HCT116 (cell line): ENCODE measurements at places on chromosomes 1 and 21.

GRCh38 chr1:24694380-24694843 lies 50.8 kb upstream of the CLIC4 start:
- DNase-seq: no peak

DNA sequence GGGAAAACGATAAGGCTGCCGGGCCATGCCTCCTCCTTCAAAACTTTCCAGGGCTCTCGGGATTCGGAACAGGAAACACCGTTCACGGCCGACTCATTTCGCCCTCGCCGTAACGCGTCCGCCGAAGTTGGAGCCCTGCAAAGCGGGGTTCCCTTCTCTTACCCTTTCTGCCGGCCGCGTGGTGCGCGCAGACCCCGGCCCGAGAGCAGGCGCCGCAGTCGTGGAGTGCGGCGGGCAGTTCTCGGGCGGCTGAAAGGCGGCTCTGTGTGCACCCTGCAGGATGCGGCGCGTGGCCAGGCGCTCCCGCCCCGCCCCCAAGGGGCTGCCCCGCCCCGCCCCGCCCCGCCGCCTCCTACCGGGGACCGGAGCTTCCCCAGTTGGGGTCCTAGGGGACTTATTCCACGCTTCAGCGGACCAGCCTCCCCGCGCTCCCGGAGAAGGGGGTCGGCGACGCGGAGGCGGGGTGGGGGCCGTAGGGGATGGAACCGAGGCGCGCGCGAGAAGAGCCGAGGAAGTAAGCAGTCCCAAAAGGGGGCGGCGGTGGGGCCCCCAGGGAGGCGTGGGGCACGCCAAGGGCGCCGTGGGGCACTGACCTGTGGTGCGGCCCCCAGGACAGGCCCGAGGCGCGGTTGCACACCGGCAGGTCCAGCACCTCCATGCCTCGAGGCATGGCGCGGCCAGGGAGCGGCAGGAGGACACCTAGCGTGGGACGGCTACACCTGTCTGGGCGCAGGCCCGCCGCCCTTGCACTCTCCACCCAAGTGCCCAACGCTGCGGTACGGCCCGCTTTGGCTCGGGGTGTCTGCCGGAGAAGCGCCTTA lies at the start of gene MCOLN2:
Gene MCOLN2, minus strand, starts transcription at position 268 of the 821 bp plus-strand sequence. Its CDS starts 241 bp downstream, at position 27.
- no peak for DNase-seq

- no peak for DNase-seq
Observed at GRCh38 chr1:39418236-39418635, 73.2 kb upstream of the BMP8A start.

DNA sequence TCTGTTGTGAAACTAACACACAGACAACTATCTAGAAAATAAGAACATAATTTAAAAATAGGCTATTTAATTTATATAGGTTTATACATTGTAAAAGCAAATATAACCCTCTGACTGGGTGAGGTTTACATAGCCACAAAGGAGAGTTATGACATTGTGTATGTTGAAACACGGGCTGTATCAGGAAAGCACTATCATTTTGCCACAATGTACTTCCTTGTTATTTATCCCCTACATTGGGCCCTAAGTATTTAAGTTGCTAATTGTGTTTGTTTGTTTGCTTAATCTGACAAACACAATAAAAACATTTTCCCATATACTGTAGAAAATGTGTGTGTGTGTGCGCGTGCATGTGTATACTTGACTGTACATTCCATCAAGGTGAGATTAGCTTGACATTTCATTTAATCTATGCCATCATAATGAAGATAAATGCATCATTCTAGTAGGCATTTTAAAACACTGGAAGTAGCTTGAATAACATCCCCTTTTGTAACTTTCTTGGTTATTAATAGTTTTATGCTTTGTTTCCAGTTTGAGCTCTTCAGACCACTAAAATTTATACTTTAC lies 72.1 kb downstream of the RGS13 start:
- DNase-seq: no peak

GRCh38 chr1:6103111-6103853 lies 57.6 kb downstream of the KCNAB2 start:
- no peak for DNase-seq

DNA sequence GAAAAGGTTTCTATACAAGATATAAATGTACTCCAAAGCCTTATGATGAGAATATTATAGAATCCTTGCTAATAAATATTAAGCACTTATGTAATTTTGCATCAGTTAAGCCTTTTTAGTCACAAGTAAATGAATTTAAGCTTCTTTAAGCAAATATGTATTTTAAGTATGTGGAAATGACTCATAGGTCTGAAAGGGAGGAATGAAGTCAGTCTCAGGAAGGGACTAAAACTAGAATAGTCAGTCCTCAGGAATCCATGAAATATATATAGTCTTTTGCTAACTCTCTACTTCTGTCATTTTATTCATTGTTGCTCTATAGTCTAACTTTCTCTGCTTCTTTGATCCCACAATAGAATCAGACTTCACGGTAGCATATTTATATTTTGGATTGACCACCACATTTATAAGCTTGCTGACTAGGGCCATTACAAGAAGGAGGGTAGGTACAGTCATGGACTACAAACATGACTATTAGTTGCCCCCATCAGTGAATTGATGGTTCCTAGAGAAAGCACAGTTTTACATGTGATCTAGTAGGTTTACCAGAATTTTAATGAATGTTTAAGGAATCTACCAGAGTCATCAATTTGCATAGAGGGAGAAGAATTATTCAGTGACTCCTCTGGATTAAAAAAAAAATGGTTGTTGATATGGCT lies 20.2 kb upstream of the RABGGTB start:
- no peak for DNase-seq

DNA sequence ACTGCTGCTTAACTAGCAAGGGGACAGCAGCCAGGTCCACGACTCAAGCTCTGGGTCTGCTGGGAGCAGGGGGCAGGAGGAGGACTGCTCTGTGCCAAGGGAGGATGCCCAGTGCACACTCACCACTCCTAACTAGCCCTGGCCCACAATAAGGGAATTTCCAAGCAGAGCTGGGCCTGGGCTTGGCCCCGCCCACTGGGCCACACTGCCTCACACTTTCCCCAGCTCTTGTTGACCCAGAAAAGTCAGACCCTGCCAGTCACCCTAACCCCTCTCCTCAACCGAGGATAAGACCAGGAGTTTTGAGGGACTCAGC lies 18.7 kb downstream of the SLC9A1 start:
- no peak for DNase-seq

DNA sequence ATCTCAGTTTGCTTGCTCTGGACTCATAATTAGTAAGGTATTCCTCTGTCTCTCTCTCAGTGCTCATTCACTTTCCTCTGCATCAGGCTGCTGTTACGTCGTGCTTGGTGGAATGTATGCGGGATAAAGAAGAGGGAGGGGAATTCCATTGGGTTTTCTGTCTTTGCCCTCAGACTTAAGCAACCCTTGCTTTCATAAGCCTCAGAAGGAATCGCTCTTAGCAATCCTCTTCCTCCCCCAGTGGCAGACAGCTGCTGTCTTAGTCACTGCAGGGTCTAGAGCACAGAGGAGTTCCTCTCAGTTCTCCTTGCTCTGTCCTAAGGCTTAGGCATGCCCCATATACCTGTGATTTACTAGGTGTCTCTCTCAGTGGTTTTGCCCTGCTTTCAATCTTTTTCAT lies 19.1 kb upstream of the NTMT2 start:
- DNase-seq: no peak

- no peak for DNase-seq
Observed at GRCh38 chr1:229012823-229013222, 258.1 kb upstream of the RAB4A start.

DNA sequence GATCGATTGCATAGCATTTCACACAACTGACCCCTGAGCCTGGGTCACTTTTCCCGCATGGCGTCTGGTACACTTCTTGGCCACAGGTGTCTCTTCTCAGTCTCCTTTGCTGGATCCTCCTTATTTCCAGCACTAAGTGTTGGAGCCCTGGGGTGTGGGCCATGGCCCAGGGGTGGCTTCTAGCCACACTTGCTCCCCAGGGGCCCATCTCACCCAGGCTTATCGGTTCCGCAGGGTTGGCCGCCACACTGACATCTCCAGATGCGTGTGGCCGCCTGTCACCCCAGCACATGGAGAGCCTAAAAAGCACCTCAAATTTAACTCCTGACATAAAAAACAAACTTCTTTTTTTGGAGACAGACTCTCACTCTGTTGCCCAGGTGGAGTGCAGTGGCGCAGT lies 2.4 kb downstream of the THAP3 start:
- no peak for DNase-seq

- no peak for DNase-seq
Observed at GRCh38 chr1:79585801-79586200, 579.3 kb upstream of the ADGRL4 start.

DNA sequence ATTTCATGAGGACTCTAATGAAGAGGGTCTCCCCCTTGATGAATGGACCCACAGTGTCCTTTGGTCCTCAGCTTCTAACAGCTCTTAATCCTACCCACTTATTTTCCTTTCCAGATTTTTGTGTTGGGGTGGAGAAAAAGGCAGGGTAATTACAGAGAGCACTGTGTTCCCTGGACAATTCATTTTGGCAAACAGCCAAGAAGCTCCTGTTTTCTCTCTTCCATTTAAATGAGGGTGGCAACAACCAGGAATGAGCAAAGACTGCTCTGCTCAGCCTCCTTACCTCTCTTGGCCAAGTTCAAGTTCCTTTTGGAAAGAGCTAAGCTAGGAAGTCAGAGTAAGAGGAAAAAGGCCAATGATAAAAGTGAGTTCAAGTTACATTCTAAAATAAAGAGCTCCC lies 11.9 kb downstream of the XKR8 start:
- DNase-seq: no peak

DNA sequence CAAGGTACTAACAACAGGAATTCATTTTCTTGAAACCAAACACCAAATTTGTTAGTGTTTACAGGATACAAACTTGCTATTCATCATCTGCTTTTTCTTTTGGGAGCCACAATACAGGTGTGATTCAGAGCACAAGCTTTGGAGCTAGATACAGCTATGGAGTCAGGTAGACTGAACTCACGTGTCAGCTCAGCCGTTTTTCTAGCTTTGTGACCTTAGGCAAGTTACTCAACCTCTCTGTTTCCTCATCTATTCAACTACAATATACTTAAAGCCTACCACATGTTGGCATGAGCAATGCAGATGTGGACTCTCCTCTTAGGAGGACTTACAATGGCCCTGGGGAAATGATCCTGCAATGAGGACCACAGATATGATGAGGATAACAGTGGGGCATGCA lies 6.3 kb downstream of the HTR1D start:
- no peak for DNase-seq

DNA sequence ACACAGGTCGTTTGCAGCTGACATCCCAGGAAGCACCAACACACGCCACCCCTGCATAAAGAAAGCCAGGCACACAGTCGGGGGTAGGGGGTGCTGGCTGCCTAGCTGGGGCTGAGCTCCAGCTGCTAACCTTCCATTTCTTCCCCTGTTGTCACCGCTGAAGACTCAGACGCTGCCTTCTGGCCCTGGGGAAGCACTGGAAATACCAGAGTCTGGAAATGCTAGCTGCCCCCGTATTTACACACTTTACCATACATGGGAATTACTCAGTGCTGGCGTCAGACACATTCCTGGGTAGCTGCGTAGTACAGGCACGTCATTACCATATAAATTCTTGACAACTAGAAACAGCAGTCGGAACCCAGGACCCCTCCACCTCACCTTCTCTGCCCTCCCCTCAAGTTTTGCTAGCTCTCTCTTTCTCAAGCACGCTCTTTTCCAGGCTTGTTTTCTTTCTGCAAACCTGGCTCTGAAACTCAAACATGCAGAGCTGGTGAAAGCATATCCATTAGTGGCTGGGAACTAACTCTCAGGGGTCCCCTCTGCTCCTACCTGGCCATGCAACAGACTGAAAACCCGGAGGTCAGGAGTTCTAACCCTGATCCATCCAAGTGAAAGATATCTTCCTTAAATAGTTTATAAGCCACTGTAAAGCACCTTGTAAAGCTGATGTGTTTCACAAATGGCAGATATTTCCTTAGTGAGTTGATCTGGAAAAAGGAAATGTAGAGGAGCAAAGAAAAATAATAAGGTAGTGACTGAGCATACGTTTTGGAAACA lies 3.3 kb downstream of the CSRP1 start:
- DNase-seq: no peak

- DNase-seq: no peak
Observed at GRCh38 chr1:9417695-9418094, 121.6 kb upstream of the SLC25A33 start.

DNA sequence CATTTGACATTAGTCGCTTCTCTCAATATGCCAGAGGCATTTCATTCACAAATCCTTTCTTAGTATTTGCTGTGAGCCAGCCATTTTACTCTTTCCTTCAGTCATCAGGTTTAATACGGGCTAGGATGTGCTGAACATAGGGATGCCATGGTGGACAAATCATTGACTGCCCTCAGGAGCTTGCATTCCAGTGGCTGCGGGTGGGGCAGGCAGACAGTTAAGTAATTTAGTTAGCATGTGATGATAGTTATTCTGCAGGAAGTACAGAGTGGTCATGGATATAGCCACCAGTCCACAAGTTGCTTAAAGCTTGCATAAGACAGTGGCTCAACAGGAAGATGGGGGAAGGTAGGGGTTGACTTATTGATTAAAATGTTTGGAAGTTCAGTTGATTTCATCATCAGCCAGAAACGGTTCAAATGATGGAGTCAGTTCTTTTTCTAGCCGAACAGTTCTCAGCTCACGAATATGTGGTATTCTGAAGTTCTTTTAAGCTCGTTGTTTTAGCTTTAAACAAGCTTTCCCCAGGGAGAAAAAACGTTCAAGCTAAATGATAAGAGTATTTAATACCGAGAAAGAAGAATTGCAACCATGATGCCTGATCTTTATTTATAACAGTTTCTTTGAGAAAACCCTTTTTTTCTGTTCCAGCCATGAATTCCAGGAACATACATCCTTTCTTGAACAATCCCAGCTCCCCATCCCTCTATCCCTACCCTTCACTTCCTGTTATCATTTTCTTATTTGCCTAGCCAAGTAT lies 1.4 kb downstream of the SLC22A15 start:
- peak; percentile 27 for DNase-seq

GRCh38 chr1:244137725-244138124 lies 86.6 kb downstream of the ZBTB18 start:
- no peak for DNase-seq

DNA sequence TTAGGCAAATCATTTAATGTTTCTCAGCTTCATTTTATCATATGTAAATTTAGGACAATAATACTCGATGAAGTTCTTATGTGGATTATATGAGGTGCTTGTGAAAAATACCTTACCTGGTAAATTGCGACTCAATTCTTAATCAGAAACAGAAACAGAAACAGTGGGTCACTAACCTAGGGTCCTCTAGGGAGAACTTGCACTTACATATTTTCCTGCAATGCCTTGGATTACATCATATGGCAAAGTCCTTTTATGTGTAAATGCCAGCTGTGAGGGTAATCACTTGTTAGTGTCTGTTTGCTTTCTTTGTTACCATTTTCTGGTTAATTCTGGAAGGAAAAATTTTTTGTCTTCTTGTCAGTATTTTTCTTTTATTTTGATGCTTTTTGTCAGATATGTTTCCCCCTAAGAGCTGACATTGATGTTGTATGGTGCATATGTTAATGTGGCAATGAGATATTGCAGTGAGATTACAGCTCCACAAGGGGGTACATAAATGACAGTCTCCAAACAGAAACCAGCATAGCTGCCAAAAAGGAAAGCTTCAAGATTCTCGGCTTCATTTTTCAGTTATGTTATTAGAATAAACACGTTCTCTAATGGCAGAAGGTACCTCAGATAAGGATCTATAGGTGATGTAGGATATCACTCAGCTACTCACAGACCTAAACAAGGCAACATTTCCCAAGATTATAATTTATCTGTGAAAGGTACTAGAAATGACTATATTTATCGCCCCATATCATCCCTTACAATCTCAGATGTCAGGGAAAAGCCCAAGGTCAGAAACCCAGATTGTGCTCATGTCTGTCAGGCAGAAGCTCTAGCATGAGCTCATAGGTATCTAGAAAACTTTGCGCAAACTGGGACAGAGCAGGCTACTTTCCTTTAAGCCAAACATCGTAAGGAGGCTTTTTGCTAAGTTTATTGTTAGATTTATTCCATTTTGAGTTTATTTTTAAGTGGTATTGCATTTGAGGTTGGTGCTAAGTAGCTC lies 119.9 kb downstream of the FASLG start:
- no peak for DNase-seq
